Hematopoietic multipotent progenitor cell (in vitro differentiated cells): ENCODE measurements at places on chromosomes 16 and 17.
A peak's percentile ranks its signal among the peaks of the same experiment; 100 is the strongest.

DNA sequence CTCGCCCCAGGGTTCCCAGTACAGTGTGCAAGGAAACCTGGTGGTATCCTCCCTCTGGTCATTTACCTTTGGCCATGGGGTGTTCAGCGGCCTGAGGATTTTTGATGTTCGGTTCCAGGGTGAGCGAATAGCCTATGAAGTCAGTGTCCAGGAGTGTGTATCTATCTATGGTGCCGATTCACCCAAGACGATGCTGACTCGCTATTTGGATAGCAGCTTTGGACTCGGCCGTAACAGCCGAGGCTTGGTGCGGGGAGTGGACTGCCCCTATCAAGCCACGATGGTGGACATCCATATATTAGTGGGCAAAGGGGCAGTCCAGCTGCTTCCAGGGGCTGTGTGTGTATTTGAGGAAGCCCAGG, 1.2 kb downstream of the AOC2 start:
- no peak for DNase-seq

- DNase-seq = no peak
Observed at GRCh38 chr16:26667307-26667706, 399.4 kb upstream of the C16orf82 start.

- DNase-seq = peak; percentile 35
Observed at GRCh38 chr16:46787909-46788308, 39.8 kb upstream of the MYLK3 start.

- DNase-seq = peak; percentile 80
Observed at GRCh38 chr17:76492989-76493501, 8.2 kb downstream of the RHBDF2 start.

- no peak for DNase-seq
Observed at GRCh38 chr17:69908626-69909368, 166.2 kb upstream of the KCNJ16 start.

- DNase-seq = peak; percentile 44
Observed at GRCh38 chr17:68909066-68909465, 46.1 kb downstream of the ABCA8 start.

DNA sequence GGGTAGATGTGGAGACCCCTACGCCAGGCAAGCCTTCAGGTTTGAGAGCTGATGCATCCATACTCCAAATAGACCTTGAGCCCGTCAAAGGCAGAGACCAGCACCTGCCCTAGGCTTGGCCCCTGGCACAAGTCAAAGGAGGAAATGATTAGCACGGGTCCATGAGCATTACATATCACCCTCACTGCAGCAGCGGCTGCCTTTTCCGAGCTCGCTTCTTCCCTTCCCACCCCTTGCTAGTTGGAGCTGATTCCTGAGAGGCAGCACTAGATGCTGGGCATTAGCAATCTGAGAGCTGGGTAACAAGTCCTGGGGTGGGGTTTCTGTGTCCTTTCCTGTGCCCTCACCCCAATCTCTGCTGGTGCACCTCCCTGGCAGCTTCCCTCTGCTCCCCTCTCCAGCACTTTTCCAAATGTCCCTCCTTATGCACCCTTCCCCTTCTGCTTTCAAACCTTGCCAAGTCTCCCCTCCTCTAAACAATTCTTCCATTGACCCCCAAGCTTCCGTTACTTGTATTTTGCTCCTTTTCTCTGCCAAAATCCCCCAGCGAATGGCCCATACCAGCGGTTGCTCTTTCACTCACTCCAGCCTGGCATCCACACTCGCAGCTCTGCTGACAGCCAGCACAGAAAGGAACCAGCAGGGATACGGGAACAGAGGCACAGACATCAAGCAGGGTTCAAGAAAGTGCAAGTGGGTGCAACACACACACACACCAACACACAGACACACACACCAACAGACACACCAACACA, 3.0 kb downstream of the CDRT4 start:
- DNase-seq = no peak
